ENCODE measurements at places on chromosomes 1 and 21.

DNA sequence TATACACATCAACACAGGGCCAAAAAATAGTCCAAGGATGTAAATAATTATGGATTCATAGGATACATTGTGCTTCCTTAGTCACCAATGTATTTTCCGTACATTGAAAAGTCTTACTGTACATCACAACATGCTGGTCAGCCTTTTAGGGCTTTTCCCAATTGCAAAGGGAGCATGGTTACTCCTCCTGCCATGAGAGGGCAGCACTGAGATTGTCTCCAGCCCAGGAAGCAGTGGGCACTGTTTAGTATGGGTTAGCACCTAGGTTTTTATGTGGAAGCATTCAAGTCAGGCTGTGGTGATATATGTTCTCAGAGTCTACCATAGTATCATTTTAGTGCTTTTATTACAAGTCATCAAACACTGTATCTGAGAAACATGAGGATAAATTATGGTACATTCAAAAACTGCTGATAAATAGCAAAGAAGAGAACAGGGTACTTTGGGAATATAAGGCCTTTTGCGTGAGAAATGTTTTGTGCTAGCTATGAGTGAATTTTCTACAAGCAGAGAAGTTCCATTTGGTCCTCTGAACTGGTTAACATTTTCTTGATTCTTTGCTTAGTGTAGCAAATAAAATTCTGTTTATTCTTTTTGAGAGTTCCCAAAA lies 34.0 kb downstream of the ST6GALNAC5 start:
- H3K27me3 ChIP-seq = no peaks in the 10 kb centered on the region
- H3K4me1 ChIP-seq = no peaks in the 10 kb centered on the region
- no peak overlapping the region for H3K4me3 ChIP-seq

GRCh38 chr1:240621249-240621648 lies 9.3 kb upstream of the GREM2 start:
- H3K27ac ChIP-seq = no peak overlapping the region
- no peak overlapping the region for H3K4me3 ChIP-seq
- no peaks in the 10 kb centered on the region for H3K36me3 ChIP-seq
- DNase-seq = no peak
- no peaks in the 10 kb centered on the region for H3K27me3 ChIP-seq

DNA sequence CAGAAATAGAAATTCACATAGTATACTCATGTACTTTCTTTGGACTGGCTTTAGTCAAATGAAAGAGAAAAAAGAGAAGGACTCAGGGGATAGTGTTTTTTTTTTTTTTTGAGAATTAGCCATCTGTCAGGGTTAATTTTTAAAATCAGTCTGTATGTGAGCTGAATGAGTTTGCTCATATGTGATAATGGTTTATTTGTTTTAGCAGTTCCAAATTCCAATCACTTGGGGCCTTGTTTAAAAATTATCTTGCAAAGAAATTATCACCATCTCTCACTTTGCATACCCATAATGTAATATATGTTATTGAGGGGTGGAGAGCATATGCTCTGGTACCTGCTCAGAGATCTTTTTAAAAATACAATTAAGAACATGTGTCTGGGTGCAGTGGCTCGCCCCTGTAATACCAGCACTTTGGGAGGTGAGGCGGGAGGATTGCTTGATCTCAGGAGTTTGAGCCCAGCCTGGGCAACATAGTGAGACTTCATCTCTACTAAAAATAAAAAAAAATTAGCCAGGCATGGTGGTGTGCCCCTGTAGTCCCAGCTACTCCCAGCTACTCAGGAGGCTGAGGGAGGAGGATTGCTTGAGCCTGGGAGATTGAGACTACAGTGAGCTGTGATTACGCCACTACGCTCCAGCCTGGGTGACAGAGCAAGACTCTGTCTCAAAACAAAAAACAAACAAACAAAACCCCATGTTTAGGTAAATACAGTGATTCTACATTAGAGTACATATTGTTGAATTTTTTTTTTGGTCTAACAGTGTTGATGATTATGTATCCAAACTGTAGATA lies 19.7 kb downstream of the GNAI3 start:
- H3K4me1 ChIP-seq = peaks cover 19% of the 10 kb centered on the region
- H3K36me3 ChIP-seq = peaks cover 2% of the 10 kb centered on the region
- no peaks in the 10 kb centered on the region for H3K27me3 ChIP-seq
- H3K27ac ChIP-seq = no peak overlapping the region
- H3K4me3 ChIP-seq = no peak overlapping the region

- no peak overlapping the region for H3K27ac ChIP-seq
- H3K4me3 ChIP-seq = no peak overlapping the region
- H3K36me3 ChIP-seq = peaks cover 21% of the 10 kb centered on the region
- peak; percentile 58 for DNase-seq
- peaks cover 37% of the 10 kb centered on the region for H3K4me1 ChIP-seq
- H3K27me3 ChIP-seq = no peaks in the 10 kb centered on the region
Observed at GRCh38 chr1:204564835-204565234, 48.6 kb downstream of the MDM4 start.

- no peaks in the 10 kb centered on the region for H3K36me3 ChIP-seq
- H3K4me1 ChIP-seq = no peaks in the 10 kb centered on the region
- no peak overlapping the region for H3K4me3 ChIP-seq
- H3K27me3 ChIP-seq = no peaks in the 10 kb centered on the region
Observed at GRCh38 chr1:97489834-97490233, 431.0 kb downstream of the DPYD start.

- H3K27me3 ChIP-seq = no peaks in the 10 kb centered on the region
- H3K27ac ChIP-seq = no peak overlapping the region
- no peak for DNase-seq
- H3K4me1 ChIP-seq = no peaks in the 10 kb centered on the region
- no peak overlapping the region for H3K4me3 ChIP-seq
- H3K36me3 ChIP-seq = no peaks in the 10 kb centered on the region
Observed at GRCh38 chr21:44990921-44991320, 51.1 kb downstream of the SLX9 start.

DNA sequence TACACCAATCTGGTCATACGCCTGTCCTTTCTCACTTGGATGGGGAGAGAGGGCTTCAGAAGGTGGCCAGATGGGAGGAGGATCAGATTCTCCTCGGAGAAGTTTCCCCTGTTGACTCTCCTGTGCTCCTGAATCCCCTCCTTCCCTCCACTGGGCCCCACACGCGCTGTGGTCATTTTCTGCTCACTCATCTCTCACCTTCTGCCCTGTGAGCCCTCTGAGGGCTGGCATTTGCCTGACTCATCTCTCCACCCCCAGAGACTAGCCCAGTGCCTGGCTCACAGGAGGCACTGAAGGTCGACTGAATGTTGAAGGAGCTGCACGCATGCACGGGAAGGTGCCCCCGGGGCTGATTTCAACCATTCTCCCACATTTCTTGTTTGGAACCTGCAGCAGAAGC lies 14.2 kb downstream of the ABCA4 start:
- DNase-seq = no peak
- no peak overlapping the region for H3K4me3 ChIP-seq
- H3K27ac ChIP-seq = no peak overlapping the region
- H3K4me1 ChIP-seq = peaks cover 3% of the 10 kb centered on the region

DNA sequence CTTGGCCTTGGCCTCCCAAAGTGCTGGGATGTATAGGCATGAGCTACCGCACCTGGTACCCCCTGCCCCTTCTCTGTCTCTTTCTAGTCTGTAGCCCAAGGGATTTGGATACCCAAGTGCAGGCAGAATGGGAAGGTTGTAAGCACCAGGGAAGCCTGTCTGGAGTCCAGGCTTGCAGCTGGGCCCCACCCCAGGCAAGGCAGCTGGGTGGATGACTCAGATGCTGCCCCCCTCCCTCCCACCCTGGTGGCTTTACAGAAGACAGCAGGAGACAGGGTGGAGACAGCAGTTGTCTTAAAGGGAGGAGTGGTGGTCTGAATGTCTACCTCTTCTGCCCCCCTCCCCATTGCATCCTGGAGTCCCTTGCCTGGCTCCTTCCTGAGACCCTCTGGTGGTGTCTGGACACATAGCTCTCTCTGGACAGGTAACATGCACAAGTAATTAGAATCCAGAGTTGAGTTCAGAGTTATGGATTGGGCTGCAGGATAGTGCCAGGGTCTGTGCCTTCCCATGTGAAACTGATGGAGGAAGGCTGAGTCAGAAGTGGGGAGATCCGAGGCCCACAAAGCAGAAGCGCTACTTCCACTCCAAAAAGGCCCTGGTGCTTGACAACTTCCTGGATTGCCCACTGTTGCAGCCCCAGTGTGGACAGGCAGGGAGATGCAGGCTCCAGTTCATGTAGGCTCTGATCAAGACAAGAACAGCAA lies 5.1 kb downstream of the LMNA start:
- no peaks in the 10 kb centered on the region for H3K36me3 ChIP-seq
- peaks cover 85% of the 10 kb centered on the region for H3K4me1 ChIP-seq
- H3K4me3 ChIP-seq = no peak overlapping the region
- no peak for DNase-seq

DNA sequence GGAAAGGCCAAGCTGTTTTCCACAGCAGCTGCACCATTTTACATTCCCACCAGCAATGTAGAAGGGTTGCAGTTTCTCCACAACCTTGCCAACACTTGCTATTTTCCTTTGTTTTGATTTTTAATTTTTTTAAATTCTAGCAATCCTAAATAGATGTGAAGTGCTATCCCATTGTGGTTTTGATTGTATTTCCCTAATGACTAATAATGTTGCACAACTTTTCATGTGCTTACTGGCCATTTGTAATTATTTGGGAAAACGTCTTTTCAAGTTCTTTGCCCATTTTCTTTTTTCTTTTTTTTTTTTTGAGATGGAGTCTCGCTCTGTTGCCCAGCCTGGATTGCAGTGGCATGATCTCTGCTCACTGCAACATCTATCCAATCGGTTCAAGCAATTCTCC lies 53.9 kb downstream of the VCAM1 start:
- no peaks in the 10 kb centered on the region for H3K36me3 ChIP-seq
- no peak overlapping the region for H3K27ac ChIP-seq
- no peak for DNase-seq
- no peaks in the 10 kb centered on the region for H3K4me1 ChIP-seq
- no peaks in the 10 kb centered on the region for H3K27me3 ChIP-seq
- H3K4me3 ChIP-seq = no peak overlapping the region

- H3K4me3 ChIP-seq = no peak overlapping the region
- H3K27ac ChIP-seq = no peak overlapping the region
- no peaks in the 10 kb centered on the region for H3K36me3 ChIP-seq
- no peaks in the 10 kb centered on the region for H3K4me1 ChIP-seq
Observed at GRCh38 chr1:106875622-106876021, 180.9 kb upstream of the PRMT6 start.

- DNase-seq = no peak
- no peaks in the 10 kb centered on the region for H3K27me3 ChIP-seq
- H3K4me3 ChIP-seq = no peak overlapping the region
- no peaks in the 10 kb centered on the region for H3K36me3 ChIP-seq
Observed at GRCh38 chr1:233349137-233349536, 21.6 kb downstream of the MAP3K21 start.

DNA sequence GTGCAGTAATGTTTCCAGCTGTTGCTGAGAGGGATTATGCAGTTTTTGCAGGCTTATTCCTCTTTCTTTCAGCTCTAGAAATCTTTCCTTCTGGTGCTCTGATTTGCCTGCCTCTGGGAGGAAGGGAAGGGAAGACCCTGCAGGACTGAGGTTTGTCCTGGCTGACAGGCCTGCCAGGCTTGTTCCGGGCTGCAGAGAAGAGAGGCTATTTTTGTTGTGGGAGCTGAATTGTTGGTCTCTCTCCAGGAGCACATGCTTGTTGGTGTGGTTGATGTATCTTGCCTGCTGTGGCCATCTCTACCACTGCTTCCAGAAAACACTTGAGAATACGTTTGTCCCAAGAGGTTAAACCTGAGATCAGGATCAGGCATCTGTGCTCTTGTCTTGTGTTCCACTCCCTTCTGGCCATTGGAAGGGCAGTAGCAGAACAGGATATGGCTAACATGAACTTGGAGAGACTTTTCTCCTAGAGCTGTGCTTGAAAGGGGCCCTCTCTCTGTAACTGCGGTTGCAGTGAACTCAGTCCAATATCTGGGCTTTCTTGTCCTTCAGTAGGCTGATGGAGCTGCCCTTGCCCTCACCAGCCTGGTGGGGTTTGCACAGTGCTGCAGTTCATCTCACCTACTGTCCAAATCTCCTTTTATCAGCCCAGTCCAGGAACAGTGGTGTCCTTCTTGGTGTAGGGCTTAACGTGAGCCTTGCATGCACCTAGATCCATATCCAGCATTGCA lies 21.5 kb upstream of the SLC25A34 start:
- no peak for DNase-seq
- no peak overlapping the region for H3K27ac ChIP-seq

- DNase-seq = no peak
- no peaks in the 10 kb centered on the region for H3K4me1 ChIP-seq
- no peak overlapping the region for H3K4me3 ChIP-seq
- H3K36me3 ChIP-seq = no peaks in the 10 kb centered on the region
- H3K27me3 ChIP-seq = no peaks in the 10 kb centered on the region
Observed at GRCh38 chr1:57258557-57259325, 165.1 kb downstream of the DAB1 start.

GRCh38 chr1:219066098-219066497 lies 107.6 kb upstream of the LYPLAL1 start:
- H3K27me3 ChIP-seq = no peaks in the 10 kb centered on the region
- no peaks in the 10 kb centered on the region for H3K4me1 ChIP-seq
- no peaks in the 10 kb centered on the region for H3K36me3 ChIP-seq
- no peak overlapping the region for H3K27ac ChIP-seq
- DNase-seq = no peak
- no peak overlapping the region for H3K4me3 ChIP-seq

GRCh38 chr1:42198251-42198650 lies 33.7 kb upstream of the GUCA2A start:
- no peaks in the 10 kb centered on the region for H3K27me3 ChIP-seq
- peaks cover 45% of the 10 kb centered on the region for H3K36me3 ChIP-seq
- H3K27ac ChIP-seq = no peak overlapping the region

GRCh38 chr1:151841141-151841540 lies 1.5 kb upstream of the C2CD4D start:
- no peaks in the 10 kb centered on the region for H3K27me3 ChIP-seq
- H3K4me1 ChIP-seq = peaks cover 46% of the 10 kb centered on the region
- peaks cover 6% of the 10 kb centered on the region for H3K36me3 ChIP-seq
- no peak overlapping the region for H3K27ac ChIP-seq
- DNase-seq = no peak
- no peak overlapping the region for H3K4me3 ChIP-seq

GRCh38 chr1:1082776-1083415 lies 8.8 kb upstream of the RNF223 start:
- no peak overlapping the region for H3K4me3 ChIP-seq
- no peaks in the 10 kb centered on the region for H3K36me3 ChIP-seq
- DNase-seq = peak; percentile 1
- H3K4me1 ChIP-seq = peaks cover 14% of the 10 kb centered on the region
- no peak overlapping the region for H3K27ac ChIP-seq

DNA sequence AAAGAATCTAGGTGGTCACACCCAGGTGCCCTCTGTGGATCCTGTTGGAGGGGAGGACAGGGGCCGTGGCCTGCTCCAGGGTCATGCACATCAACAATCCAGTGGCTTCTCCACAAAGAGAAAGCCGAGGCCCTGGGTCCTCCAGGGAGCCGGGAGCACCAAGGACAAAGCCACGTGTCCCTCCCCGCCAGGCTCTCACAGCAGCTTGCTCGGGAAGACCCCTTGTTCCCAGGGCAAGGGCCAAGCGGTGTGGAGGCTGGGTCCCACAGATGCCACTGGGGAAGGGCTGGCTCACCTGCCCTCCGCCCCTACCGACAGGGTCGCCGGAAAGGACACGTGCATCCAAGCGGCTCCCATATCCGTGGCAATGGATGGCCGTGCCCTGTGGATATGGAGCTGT lies 192.9 kb upstream of the VAMP3 start:
- no peaks in the 10 kb centered on the region for H3K27me3 ChIP-seq
- no peak overlapping the region for H3K27ac ChIP-seq
- H3K4me1 ChIP-seq = no peaks in the 10 kb centered on the region
- H3K4me3 ChIP-seq = no peak overlapping the region
- no peaks in the 10 kb centered on the region for H3K36me3 ChIP-seq
- DNase-seq = no peak

GRCh38 chr1:246565751-246566127 lies 322 bp downstream of the TFB2M start:
- H3K4me1 ChIP-seq = peaks cover 34% of the 10 kb centered on the region
- no peak for DNase-seq
- H3K36me3 ChIP-seq = peaks cover 6% of the 10 kb centered on the region
- no peaks in the 10 kb centered on the region for H3K27me3 ChIP-seq
- peak overlapping the region; percentile 89 for H3K27ac ChIP-seq

Data from CD4-positive, alpha-beta T cell (primary cell).